NCI-H1048 (cell line): ENCODE measurements at places on chromosomes 11 and 22.

GRCh38 chr22:27906241-27906640 lies 12.8 kb downstream of the PITPNB start:
- no peak for DNase-seq

DNA sequence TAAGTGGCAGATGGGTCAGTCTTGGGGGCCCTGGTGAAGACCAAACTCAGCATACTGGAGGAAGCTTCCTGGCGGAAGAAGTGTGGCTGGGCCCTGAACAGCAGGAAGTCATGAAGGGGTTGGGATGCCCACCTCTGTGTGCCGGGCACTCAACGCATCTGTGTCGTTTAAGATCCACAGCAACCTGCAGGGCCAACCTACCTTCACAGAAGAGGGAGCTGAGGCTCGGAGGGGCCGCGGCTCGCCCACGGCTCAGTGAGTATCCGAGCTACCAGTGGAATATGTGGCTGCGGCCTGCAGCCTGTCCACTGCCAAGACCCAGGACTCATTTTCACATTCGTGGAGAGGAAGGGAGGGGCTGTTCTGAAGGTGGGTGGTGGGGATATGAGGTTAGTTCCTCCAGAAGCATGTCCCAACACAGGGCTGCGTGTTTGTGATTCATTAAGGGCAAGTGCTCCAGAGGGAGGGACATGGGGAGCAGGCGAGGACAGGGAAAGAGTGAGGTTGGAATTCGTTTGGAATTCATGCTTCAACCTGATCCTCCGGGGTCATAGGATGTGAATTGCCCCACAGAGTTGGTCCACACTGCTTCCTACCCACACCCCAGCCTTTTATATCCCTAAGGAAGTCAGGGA lies 99.6 kb downstream of the MPPED1 start:
- DNase-seq = no peak

GRCh38 chr11:68010090-68011041 lies at the start of gene ALDH3B1:
TSS of gene ALDH3B1 (plus strand) at chr11:68010327. CDS start at chr11:68015298, 4,971 bp downstream.
- DNase-seq = no peak

DNA sequence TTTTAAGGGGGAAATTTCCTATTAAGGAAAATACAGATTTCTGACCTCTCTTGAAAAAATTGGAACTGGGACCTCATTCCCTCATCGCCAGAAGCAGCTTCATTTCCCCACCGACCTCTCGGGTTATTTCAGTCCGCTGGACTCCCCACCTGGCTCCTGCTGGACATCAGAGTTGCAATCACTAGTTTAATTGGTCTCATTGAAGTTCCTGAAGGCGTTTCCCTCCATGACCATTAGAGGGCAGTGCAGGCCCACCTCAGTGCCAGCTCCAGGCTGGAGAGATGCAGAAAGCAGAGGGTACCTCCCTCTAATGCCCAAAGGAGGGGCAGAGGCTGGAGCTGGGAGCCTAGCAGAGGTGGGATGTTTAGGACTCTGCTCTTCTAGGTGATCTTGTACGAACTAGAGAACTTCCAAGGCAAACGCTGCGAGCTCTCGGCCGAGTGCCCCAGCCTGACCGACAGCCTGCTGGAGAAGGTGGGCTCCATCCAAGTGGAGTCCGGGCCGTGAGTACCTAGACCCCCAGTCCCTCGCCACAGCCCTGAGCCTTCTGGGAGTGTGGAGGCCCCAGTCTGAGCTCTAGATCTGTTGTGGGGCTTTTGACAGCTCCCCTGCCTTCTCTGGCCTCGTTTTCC lies 2.7 kb downstream of the CRYBB3 start:
- DNase-seq = no peak

DNA sequence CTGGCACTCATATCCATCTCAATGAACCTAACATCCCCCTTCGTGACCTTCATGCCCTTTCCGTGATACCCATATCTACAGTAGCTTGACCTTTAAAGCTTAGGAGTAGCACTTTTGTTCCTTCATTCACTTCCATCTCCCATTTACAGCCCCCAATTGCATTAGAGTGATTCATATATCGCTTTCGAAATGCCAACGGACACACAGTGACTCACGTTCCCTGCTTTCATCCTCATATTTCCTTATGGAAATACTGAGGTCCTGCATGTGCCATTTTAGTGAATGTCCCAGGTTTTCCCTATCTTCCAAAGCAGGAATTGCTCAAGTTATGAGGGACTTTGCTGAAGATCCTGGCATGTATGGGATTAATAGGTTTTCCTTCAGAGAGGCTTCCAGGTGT lies 44.3 kb upstream of the CEP126 start:
- DNase-seq = no peak

DNA sequence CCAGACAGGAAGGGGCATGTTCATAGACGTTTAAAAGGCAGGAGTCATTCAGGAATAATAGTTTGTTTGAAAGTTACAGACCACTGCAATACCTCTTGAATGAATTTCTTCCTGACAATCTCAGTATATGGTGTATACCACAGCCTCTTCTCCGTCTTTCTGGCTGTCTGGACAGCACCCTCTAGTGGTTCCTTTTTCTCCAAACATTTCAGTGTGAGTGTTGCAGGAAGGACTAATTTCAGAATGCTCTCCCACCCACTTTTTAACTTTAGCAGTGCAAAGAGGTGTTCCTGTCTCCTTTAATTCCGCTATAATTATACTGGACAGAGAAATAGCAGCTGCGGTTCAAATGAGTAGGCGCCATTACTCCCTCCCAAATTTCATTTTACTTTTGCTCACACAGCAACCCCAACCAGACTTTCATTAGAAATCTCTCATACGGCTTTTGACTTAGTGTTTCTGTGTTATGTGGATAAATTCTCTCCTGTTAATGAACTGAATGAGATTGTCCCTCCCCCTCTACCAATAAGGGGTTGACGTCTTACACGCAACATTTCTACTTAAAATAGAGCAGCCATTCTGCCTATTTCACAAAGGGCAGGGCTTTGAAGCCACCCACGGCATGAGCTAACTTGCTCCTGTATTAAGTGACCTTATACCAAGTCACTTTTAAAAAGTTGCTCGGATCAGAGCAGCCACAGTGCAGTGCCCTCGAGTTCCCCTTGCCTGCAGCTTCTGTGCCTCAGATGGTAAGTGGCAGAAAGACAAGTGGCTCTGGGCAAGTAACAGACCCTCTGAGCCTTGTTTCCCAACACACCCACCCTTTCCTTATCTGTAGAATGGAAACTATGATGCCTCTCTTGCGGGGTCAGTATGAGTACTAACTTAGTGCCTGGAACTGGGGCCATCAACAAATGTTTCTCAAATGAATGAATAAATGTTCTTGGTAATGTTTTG lies 368.6 kb downstream of the OPCML start:
- DNase-seq = no peak

DNA sequence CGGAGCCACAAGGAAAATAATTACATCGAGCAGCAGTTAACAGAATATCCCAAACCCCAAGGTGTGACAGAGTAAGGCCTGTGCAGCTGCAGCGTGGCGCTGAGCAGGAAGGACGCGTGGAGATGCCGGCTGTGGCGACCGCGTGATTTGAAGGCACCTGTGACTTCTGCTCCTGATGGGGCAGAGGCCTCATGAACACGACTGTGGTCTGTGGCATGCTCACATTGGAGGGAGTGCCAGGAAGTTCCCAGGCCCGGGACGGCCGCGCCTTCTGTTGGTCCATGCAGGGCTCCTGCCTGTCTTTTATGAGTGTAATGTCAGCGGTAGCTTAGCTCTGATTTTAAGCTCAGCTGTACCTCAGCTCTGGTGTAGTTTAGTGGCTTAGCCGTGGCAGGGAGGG lies 50.4 kb downstream of the TPCN2 start:
- DNase-seq = no peak

DNA sequence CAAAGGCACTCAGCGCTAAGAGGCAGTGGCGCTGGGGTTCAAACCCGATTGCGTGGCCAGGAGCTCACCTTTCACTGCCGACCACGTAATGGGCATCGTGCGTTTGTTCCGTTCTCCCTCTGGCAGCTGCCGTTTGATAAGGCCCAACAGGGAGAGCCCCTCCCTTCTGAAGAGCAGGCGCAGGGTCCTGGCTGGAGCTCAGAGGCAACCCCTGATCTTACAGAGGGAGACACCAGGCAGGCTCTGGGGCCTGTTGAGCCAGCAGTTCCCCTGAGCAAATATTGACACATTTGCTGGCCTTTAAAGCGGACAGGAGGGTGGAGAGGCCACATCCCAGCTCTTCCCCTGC lies 11.7 kb upstream of the C1QTNF6 start:
- DNase-seq = no peak

DNA sequence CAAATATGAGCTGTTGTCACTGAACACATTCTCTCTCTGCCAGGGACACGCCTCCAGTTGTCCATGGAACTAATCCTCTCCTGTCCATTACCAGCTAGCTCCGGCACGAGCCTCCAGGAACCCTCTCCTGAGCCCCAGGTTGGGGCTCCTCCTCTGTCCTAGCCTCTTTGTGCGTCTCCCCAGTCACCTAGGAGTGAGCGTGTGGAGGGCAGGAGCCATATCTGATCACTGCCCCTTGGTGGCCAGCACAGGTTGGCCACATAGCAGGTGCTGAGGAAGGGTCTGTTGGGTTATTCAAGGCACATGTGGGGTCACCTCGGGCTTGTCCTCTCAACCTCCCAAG lies 2.5 kb downstream of the SYVN1 start:
- DNase-seq = no peak

DNA sequence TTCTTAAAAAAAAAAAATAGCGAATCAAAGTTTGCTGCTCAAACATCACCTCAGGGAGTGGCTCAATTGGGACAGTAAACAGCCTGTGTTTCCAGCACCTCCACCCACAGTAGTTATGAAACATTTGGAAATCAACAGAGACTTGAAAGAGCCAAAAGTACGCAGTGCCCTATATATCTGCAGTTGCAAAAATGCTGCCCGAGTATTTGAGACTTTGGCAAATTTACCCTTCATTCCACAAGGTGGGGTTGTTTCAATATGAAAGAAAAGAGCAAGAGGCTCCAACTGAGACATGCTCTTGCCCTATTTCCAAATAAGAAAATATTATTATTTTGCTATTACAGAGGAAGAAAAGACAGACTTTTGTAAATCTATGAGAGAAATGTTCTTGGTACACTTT lies 851.1 kb upstream of the RAG2 start:
- no peak for DNase-seq

DNA sequence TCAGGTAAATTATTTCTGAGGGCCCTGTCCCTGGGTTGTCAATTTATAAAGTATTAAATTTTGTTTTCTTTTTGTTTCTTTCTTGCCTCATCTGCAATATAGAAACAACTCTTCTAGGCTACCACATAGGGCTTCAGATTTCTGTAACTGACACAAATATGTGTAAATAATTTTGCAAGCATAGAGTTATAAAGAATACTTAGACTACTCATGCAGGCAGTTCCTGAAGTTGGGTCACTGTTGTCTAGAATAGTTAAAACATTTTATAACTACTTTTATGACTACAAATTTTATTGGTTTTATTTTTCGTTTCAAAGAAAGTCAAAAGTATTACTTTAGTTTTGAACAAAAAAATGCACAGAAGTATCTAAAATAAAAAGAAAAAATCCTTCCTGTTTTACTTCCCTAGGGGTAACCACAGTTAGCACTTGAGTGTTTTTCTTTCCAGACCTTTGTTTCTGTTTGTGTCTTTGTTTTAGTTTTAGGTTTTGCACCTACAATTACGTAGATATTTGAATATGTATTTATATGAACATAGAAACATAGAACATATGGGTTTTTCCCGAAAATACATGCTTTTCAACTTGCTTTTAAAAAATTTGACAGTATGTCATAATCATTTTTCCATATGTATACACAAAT lies 12.4 kb upstream of the TMEM123 start:
- DNase-seq = no peak

GRCh38 chr22:46055181-46055875 lies 78.4 kb upstream of the WNT7B start:
- no peak for DNase-seq

DNA sequence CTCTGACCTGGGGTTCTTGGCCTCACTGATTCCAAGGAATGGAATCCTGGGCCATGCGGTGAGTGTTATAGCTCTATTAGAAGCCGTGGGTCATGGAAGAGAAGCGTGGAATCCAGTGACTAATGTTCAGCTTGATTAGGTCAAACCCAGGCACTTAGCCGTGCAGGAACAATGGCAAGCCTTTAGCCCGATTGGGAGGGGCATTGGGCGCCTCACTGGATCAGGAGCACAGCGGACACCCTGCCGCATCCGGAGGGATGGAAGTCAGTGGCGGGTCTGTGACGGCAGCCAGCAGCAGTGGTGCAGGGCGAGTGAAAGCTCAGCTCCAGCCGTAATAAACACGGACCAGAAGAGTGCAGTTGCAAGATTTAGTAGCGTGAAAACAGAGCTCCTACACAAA lies 20.5 kb upstream of the SLC17A6 start:
- DNase-seq = no peak

DNA sequence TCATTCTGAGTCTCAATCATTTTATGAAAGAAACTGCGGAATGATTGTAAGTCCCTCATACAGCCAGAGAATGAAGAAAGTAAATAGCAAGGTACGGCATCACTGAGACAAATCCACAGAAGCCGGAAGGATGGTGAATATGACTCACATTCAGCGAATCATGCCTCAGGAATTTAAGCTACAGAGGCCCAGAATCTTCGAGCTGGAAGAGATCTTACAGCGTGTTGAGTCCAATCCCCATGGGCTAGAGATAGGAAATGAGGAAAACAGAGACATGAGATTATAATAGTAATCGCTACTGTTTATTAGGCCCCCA lies 173.2 kb downstream of the KIF18A start:
- DNase-seq = no peak

GRCh38 chr11:95011376-95011775 lies 13.7 kb upstream of the KDM4E start:
- no peak for DNase-seq

DNA sequence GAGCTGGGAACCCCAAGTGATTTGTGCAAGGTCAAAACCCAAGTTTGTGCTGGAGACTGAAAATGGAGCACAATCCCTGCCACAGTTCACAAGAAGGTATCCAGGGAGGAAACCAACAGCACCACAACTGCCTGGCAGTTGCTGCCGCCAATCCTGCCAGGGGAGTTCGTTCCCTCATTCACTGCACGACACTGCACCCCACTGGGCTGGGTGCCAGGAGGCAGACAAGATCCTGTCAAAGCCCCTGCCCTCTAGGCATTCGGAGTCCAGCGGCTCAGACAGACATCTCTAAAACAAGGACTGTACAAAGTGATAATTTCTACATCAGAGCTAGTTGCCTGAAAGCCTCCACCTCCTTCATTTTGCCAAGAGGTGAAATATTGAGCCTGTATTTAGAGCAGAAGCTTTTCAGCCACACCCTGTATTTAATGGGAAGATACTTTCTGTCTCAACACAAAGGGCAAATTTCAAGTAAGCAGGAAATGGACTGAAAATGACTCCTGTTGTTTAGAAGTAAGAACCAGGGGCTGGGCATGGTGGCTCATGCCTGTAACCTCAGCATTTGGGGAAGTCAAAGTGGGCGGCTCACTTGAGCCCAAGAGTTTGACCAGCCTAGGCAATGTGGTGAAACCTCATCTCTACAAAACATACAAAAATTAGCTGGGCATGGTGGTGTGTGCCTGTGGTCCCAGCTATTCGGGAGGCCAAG lies 277.4 kb upstream of the NARS2 start:
- no peak for DNase-seq
